ENCODE measurements at places on chromosomes 6 and 20.

- peak; percentile 20 for DNase-seq
Measured at GRCh38 chr6:41970436-41970846, 28.8 kb upstream of the CCND3 start.

- no peak for DNase-seq
Measured at GRCh38 chr6:6516666-6517458, 71.7 kb upstream of the LY86 start.

DNA sequence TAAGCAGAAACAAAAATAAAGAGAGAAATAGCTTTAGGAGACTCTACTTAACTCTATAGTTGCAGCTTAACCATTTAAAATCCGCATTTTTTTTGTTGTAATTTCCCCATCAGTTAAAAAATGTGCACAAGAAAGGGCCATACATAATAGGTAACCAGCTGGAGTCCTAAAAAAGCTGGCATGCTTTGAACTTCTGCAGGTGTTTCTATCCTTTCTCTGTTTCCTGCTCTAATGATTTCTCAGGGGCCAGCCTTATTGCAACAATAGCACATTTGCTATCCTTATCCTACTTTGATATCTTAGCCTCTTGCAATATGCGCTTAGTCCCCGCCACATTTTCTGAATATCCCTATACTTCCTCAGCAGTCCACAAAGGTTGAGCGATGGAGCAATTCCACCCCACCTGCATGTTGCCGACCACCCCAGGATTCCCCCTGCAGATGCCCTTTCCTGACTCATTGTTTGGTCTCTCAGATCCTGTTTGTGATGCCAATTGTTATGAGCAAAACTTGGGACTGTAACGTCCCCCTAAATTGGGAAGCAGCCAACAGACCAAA lies 48.5 kb downstream of the TRIM27 start:
- no peak for DNase-seq

DNA sequence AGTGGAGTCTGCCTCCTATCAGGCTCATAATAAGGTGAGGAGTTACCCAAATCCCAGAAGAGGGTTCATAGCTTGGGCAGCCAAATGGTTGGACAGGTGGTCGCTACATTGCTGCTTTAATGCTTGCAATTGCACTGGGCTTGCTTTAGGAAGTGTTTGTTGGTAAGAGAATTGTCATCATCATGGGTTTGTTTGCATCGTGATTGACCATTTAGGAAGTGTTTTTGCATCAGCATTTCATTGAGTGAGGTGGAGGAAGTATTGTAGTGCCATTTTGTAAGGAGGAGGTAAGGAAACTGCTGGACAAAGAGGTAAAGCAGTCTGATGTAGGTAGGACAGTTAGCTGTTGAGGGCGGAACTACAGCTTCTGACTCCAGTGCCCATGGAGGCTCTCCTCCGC lies 101.5 kb downstream of the ARID1B start:
- no peak for DNase-seq

GRCh38 chr6:16901782-16902181 lies 140.5 kb upstream of the ATXN1 start:
- DNase-seq, result no peak

GRCh38 chr6:23601811-23602345 lies 524.1 kb upstream of the NRSN1 start:
- no peak for DNase-seq

DNA sequence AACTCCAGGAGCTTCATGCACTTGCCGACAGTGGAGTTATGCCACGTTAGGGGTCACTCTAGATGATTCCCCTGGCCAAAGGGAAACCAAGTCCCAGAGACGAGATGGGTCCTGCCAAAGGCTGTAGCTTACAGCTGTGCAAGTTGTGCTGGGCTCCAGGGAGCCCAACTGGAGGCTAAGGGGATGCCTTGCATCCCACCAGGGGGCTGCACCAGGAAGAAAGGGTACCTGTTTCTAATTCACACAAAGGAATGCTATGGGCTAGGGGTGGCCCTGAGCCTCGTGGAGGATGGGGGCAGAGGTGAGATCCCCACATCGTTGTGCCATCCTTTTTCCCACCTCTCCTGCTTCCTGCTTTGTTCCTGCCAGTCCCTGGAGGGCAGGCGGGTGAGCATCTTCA lies 23.7 kb upstream of the SCRT2 start:
- DNase-seq, result no peak

DNA sequence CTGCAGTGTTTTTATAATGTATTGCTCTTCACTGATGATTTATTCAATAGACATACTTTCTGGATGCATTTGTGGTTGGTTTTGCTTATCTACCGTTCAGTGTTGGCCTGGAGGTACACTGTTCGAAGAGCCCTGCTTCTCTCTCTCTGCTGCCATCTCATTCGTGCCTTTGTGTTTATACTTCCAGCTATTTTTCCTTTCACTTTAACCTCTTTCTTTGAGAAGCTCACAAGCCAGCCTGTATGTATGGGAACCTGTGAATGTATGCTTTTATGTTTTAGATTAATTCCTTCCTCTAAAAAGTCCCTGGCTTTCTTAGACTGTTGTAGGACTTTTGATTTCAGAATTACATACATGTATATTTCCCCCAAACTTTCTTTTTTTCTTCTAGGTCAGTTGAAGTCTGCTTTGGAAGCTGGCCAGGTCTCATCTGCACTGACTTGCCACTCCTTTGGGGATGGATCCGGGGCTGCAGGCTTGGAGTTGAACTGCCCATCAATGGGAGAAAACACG lies 83.0 kb downstream of the SCAND1 start:
- DNase-seq, result no peak

- no peak for DNase-seq
Measured at GRCh38 chr20:19349879-19350278, 137.4 kb downstream of the SLC24A3 start.

DNA sequence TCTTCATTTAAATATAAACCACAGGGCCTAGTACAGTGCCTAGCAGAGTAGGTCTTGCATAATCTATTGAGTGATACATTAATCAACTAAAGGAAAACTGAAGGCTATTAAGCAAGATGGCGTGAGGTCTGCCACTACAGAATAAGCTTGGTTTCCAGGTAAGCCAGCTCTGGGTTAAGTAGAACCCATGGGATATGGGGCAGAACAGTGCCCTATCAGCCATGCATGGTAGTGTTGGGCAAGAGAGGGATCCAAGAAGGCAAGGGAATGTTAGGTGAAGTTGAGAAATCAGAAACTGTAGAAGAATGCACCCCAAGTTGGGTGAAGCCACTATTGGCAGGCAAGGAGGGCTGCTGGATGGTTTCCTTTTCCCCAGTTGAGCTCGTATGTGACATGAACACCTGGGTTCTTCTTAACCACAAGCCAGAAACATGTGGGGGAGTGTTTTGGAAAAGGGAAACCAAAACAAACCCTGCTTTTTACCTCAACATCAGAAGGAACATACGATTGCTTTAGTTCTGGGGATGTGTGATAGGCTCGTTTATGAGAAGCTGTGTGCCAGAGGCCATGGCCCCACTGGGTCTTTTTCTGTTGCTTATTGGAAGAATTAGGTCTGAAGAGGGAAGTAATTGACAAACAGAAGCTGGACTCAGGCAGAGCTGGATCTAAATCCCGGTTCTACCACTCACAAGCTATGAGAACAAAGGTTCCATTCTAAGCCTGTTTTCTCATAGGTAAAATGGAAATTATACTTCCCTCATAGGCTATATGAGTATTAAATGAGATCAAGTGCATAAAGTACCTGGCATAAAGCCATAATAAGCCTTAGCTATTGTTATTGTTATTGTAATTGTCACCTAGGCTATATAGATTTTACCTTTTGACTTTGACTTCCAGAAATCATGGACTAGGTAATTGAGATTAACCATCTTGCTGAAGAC lies 33.5 kb downstream of the NEDD9 start:
- DNase-seq, result peak; percentile 13

- no peak for DNase-seq
Measured at GRCh38 chr6:52389264-52389625, 27.3 kb downstream of the PAQR8 start.

DNA sequence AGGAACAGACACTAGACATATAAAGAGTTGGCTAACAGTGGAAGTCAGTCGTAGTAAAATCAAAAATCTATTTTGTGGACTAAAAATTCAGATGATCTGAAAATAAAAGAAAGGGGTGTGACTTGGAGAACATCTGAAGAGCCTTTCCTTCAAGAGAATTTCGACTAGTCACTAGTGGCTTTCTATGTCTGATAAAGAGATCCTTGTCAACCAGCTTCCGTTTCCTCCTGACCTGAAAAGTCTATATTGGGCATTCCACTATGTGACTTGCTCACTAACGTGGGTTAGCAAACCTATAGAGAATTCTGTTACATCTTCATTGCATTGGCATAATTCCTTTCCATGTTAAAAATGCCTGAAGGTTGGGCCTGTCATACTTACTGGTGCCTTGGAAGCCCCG lies 25.9 kb downstream of the TRAF3IP2 start:
- no peak for DNase-seq

DNA sequence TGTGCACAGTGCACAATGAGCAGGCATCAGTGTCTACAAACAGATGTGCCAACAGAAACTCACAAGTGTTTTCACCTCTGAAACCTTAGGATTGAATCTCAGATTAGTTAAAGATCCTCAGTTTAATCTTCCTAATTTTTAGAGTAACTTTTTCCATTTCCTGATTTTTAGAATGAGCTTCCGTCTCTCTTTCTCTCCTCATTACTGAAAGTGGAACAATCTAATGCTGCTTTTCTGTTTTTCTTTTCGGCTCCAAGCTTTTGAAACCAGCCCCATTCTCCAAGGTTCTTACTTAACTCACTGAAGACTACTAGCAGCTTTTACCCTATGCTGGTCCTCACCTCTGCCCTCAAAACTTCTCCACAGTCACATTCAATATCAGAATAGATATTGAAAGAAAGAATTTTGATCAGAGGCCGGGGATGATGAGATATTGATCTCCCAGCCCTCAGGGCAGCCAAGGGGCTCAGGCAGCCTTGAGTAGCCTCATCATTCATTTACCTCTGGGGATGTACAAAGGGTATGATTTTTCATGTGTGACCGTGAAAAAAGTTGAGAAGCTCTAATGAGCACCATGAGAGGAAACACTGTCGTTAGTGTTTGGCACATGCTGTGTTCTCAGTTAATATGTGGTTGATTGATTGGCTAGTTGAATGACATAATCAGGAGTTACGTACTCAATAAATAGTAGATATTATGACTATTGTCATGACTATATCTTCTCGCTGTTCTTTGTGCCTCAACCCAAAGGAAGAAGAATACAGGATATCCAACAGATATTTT lies 11.9 kb upstream of the STK38 start:
- no peak for DNase-seq

DNA sequence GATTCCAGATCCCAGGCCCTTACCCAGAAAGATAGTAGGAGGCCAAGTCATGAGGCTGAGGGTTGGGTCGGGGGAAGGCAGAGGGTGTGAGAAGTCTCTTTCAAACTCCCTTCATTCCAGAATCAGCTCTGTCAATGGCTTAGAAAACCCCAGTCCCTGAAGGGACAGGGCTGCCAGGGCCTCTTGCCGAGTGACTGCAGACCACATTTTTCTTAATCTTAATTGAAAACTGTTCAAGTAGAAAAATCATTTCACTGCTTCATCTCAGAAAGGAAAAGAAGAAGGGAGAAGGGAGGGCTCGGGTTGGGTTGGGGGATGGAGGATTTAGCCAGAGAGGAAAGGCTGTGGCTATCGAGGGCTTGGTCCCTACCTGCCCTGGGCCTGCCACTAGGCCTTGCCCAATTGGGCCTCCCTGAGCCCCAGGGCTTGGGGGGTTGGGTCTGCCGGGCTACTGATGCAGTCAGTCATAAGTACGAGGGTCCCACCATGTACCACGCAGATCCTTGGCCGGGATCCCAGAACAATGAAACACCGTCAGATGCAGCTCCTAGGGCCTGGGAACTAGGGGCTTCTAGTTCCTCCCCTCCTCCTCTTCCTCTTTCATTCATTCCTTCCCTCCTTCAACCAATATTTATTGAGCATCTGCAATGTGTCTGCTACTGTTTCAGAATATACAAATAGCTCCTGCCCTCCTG lies 44.0 kb upstream of the CTNNBL1 start:
- DNase-seq, result no peak

GRCh38 chr6:143842461-143842901 lies 657 bp upstream of the LTV1 start:
- peak; percentile 6 for DNase-seq

GRCh38 chr6:11473008-11473740 lies 64.4 kb upstream of the TMEM170B start:
- DNase-seq, result no peak

DNA sequence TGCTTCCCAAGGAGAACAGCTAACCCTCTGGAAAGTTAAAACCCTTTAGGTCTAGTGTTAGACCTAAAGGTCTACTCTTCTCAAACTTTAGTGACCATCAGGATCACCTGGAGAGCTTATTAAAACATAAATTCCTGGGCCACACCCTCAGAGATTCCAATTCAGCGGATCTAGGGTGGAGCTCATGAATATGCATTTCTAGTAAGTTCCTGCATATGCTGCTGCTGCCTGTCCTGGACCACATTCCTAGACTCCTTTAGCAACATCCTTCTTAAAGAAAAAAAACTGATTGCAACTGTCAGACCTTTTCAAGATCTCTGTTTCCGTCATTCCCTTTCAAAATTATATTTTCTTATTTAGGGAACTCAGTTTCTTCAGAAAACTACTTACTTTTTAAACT lies 31.2 kb downstream of the SNAP25 start:
- no peak for DNase-seq

DNA sequence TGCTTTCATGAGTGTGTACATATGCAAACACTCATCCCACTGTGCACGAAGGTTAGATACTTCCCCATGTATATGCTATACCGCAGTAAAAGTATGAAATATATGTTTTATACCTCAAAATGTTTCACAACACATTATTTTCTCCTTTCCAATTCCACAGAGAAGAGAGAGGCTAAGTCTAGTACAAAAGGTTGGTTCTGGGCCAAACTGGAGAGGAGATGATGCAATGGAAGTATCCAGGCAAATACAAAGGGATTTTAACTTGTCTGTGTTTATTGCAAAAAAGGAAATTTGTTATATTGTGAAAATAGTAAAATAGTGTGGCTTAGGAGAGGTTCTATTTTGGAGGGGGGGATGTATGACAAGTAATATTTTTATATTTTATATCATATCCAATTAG lies 112.6 kb downstream of the PLCB1 start:
- DNase-seq, result no peak

GRCh38 chr20:44733341-44734069 lies 12.2 kb upstream of the KCNK15 start:
- DNase-seq, result peak; percentile 69

- DNase-seq, result peak; percentile 20
Measured at GRCh38 chr6:144349690-144350527, 64.8 kb downstream of the UTRN start.

GRCh38 chr6:37339741-37340638 lies 13.8 kb upstream of the RNF8 start:
- no peak for DNase-seq

- no peak for DNase-seq
Measured at GRCh38 chr6:6351511-6352025, 31.1 kb upstream of the F13A1 start.

- DNase-seq, result no peak
Measured at GRCh38 chr6:44737829-44738528, 350.5 kb downstream of the CDC5L start.

DNA sequence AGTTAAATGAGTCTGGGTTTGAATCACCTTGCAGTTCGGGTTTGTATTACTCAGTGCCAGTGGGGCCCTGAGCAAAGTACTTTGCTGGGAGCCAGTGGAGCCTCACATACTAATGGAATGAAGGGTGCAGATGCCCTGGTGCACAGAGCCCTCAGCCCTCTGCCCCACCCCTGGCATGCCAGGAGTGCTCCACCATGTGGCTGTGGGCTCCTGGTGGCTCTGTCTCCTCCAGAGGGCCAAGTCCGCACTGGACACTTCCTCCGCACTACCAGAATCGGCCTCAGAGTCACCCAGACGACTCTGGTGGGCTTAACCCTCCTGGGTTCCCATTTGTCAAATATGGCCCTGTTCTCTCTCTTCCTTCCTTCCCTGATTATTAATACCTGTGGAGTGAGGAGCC lies 94.0 kb downstream of the STK35 start:
- no peak for DNase-seq
